ENCODE measurements at places on chromosomes 2 and 18. TPM values are rescaled to one million over a fixed set of nuclear protein-coding genes. Genes with fewer than 3 reads are reported as not detected.
A peak's percentile ranks its signal among the peaks of the same experiment; 100 is the strongest.

The PAIP2B gene
- total RNA-seq, result 2.4 TPM

The MARCHF4 gene
- total RNA-seq, result not detected

GRCh38 chr2:64934530-64934929 lies 54.7 kb upstream of the SLC1A4 start:
- no peak overlapping the region for H3K4me3 ChIP-seq
- peaks cover 3% of the 10 kb centered on the region for H3K4me1 ChIP-seq
- DNase-seq, result no peak
- H3K27me3 ChIP-seq, result no peaks in the 10 kb centered on the region

The CNDP1 gene
- total RNA-seq, result not detected

DNA sequence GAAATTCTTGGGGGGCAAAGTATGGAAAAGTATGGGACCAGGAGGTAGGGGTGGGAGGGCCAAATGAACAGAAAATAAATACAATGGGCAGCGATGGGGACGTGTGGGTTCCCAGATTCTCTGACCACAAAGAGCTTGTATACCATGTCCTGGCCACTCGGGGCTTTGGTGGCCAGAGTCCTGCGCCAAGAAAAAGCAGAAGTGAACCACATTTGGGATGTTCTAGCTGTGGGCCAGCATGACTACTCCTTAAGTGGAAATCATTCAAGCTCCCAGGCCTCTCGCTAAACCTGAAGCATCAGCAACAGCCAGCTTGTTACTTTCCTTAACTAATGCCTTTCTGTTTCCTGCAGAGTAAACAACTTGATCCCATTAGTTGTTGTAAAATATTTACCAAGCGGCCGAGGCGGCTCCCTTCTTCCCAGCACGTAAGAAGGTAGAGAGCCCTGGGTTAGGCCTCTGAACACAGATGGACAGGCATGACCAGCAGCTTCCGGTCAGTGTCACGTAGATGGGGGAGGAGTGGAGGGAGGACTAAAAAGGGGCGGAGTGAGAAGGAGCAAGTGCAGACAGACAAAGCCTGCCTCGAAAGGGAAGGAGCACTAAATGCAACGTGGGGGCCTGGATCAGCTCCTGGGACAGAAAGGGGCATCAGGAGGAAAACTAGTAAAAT lies 88.2 kb downstream of the GALNT14 start:
- no peaks in the 10 kb centered on the region for H3K36me3 ChIP-seq
- no peak overlapping the region for H3K4me3 ChIP-seq
- no peaks in the 10 kb centered on the region for H3K27me3 ChIP-seq
- H3K27ac ChIP-seq, result no peak overlapping the region
- peaks cover 5% of the 10 kb centered on the region for H3K4me1 ChIP-seq
- DNase-seq, result no peak

- H3K27me3 ChIP-seq, result no peaks in the 10 kb centered on the region
- no peaks in the 10 kb centered on the region for H3K36me3 ChIP-seq
- H3K4me3 ChIP-seq, result no peak overlapping the region
- H3K4me1 ChIP-seq, result no peaks in the 10 kb centered on the region
- no peak overlapping the region for H3K27ac ChIP-seq
- DNase-seq, result no peak
Observed at GRCh38 chr2:228703152-228703551, 521.7 kb upstream of the SPHKAP start.

The SPIRE1 gene
- total RNA-seq, result 6.0 TPM

The PSMA8 gene
- 3.6 TPM for total RNA-seq

The CTLA4 gene
- total RNA-seq, result 45.6 TPM

The NAB1 gene
- 33.3 TPM for total RNA-seq

The SIX3 gene
- not detected for total RNA-seq

DNA sequence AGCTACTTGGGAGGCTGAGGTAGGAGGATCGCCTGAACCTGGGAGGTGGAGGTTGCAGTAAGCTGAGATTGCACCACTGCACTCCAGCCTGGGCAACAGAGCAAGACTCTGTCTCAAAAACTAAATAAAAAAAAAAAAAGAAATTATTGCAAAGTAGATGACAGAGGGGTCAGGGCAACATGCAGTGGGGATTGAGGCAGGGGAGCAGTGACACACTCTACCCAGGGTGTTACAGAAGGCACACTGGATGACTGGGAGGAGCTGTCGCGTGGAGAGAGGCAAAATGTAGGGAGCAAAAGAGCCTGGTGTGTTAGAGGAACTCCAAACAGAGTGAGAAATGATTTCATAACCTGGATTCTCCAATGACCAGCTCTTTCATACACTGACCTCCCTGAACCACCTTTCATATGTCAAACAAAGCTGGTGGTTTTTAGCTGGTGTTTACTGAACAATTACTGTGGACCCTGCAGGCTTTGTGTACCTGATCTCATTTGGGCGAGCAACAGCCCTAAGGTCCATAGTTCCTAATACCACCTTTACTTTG lies 22.1 kb downstream of the FBXO41 start:
- peaks cover 13% of the 10 kb centered on the region for H3K36me3 ChIP-seq
- peaks cover 3% of the 10 kb centered on the region for H3K4me1 ChIP-seq

GRCh38 chr2:190910341-190911136 lies 29.9 kb downstream of the GLS start:
- DNase-seq, result no peak
- H3K4me1 ChIP-seq, result peaks cover 32% of the 10 kb centered on the region
- no peak overlapping the region for H3K27ac ChIP-seq
- H3K36me3 ChIP-seq, result peaks cover 27% of the 10 kb centered on the region
- no peak overlapping the region for H3K4me3 ChIP-seq

GRCh38 chr2:134436706-134437105 lies 182.8 kb downstream of the MGAT5 start:
- H3K4me3 ChIP-seq, result no peak overlapping the region
- no peak for DNase-seq
- H3K27me3 ChIP-seq, result no peaks in the 10 kb centered on the region
- H3K27ac ChIP-seq, result no peak overlapping the region

GRCh38 chr2:10256515-10257031 lies 46.1 kb upstream of the HPCAL1 start:
- H3K4me1 ChIP-seq, result no peaks in the 10 kb centered on the region
- no peak overlapping the region for H3K27ac ChIP-seq

- no peaks in the 10 kb centered on the region for H3K27me3 ChIP-seq
- no peak overlapping the region for H3K27ac ChIP-seq
- H3K4me3 ChIP-seq, result no peak overlapping the region
- no peaks in the 10 kb centered on the region for H3K36me3 ChIP-seq
- no peak for DNase-seq
Observed at GRCh38 chr2:105249181-105249580, 7.6 kb downstream of the GPR45 start.

- H3K4me3 ChIP-seq, result no peak overlapping the region
- peaks cover 3% of the 10 kb centered on the region for H3K4me1 ChIP-seq
- no peak for DNase-seq
Observed at GRCh38 chr2:239523954-239524330, 123.1 kb upstream of the HDAC4 start.

- H3K27ac ChIP-seq, result peak overlapping the region; percentile 77
- H3K36me3 ChIP-seq, result no peaks in the 10 kb centered on the region
- H3K27me3 ChIP-seq, result no peaks in the 10 kb centered on the region
- no peak for DNase-seq
Observed at GRCh38 chr2:429575-430254, 141.8 kb upstream of the ALKAL2 start.

The MYL1 gene
- not detected for total RNA-seq

The TMEM37 gene
- total RNA-seq, result not detected

The ACOXL gene
- not detected for total RNA-seq

DNA sequence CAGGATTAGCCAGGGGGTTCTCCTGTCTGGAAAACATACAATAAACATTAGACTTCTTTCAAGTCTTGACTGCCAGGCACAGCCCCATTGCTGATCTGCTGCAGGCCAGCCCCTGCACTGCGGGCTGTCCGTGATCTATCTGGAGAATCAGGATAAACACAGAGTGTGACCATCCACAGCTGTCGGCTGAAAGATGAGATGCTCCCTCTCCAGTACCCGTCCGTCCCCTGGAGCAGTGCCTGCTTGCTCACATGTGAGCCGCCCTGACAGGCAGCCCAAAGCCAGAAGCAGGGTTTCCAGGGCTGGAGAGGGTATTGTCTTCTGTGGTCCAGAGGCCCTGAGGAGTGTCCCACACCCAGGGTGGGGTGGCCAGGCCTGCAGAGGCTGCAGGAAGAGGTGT lies 46.1 kb upstream of the FOSL2 start:
- no peak overlapping the region for H3K4me3 ChIP-seq
- H3K36me3 ChIP-seq, result no peaks in the 10 kb centered on the region
- no peak for DNase-seq
- H3K27me3 ChIP-seq, result no peaks in the 10 kb centered on the region

The C2orf69 gene
- total RNA-seq, result 20.6 TPM

DNA sequence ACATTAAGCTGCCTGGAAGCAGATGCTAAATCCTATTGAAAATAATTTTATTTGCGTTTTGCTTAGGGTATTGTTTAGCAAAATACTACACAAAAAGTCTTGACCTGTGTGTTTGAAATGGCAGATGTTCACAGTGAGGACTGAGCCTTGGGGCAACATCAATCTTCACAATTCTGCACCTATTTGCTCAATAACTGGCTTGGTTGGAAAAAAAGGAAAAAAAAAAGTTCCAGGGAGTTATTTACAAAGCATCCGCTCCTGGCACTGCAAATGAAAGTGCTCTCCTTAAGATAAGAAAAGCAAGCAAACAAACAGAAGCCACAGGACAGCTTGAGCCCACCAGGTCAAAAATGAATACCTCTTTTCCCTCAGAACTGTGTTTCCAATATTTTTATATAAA lies 77.7 kb downstream of the MAP2 start:
- no peaks in the 10 kb centered on the region for H3K36me3 ChIP-seq
- no peak for DNase-seq
- no peak overlapping the region for H3K27ac ChIP-seq

The WNT10A gene
- total RNA-seq, result 7.1 TPM

The FSHR gene
- not detected for total RNA-seq

GRCh38 chr2:162166745-162167144 lies 14.7 kb upstream of the GCG start:
- H3K36me3 ChIP-seq, result no peaks in the 10 kb centered on the region
- no peak for DNase-seq
- peaks cover 14% of the 10 kb centered on the region for H3K27me3 ChIP-seq
- no peak overlapping the region for H3K27ac ChIP-seq

- no peak overlapping the region for H3K4me3 ChIP-seq
- peaks cover 1% of the 10 kb centered on the region for H3K4me1 ChIP-seq
- H3K27me3 ChIP-seq, result no peaks in the 10 kb centered on the region
- no peak for DNase-seq
Observed at GRCh38 chr2:160200921-160201320, 849 bp upstream of the ITGB6 start.

GRCh38 chr2:208064220-208064961 lies 39.1 kb upstream of the PLEKHM3 start:
- no peaks in the 10 kb centered on the region for H3K27me3 ChIP-seq
- H3K4me3 ChIP-seq, result no peak overlapping the region
- H3K4me1 ChIP-seq, result no peaks in the 10 kb centered on the region
- H3K36me3 ChIP-seq, result no peaks in the 10 kb centered on the region

DNA sequence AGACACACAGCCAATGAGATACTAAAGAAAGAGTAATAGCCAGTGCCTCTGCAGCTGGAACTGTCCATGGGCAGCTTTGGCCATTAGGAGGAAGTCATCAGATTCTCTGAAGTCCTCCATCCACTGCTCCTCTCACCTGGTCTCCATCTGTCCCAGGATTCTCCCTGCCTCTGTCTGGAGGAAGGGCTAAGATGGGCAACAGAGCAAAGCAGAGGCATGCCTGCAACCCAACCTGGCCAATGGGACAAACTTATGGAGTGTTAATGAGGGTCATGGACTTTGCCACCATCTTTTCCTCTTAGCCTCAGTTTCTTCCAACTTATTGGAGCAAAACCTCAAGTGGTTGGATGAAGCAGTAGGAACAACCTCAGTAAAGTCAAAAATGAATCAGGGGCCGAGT lies 91.5 kb upstream of the SIX3 start:
- H3K27me3 ChIP-seq, result peaks cover 30% of the 10 kb centered on the region
- H3K4me3 ChIP-seq, result no peak overlapping the region
- no peak overlapping the region for H3K27ac ChIP-seq
- H3K36me3 ChIP-seq, result no peaks in the 10 kb centered on the region
- no peak for DNase-seq
- H3K4me1 ChIP-seq, result peaks cover 7% of the 10 kb centered on the region

- H3K27me3 ChIP-seq, result peaks cover 9% of the 10 kb centered on the region
- DNase-seq, result no peak
- H3K4me3 ChIP-seq, result no peak overlapping the region
- H3K27ac ChIP-seq, result no peak overlapping the region
Observed at GRCh38 chr2:217671075-217671474, 331.7 kb downstream of the TNS1 start.

The MYO3B gene
- total RNA-seq, result 0.08 TPM

- no peaks in the 10 kb centered on the region for H3K4me1 ChIP-seq
- H3K27ac ChIP-seq, result no peak overlapping the region
- no peak overlapping the region for H3K4me3 ChIP-seq
- DNase-seq, result no peak
Observed at GRCh38 chr2:20169796-20170703, 54.9 kb downstream of the SDC1 start.

GRCh38 chr2:3000968-3001367 lies 376.6 kb downstream of the EIPR1 start:
- no peak overlapping the region for H3K4me3 ChIP-seq
- H3K27ac ChIP-seq, result no peak overlapping the region
- no peak for DNase-seq
- peaks cover 5% of the 10 kb centered on the region for H3K4me1 ChIP-seq
- no peaks in the 10 kb centered on the region for H3K36me3 ChIP-seq

The SLC1A4 gene
- total RNA-seq, result 18.9 TPM

The SLC38A11 gene
- not detected for total RNA-seq

Data from activated naive CD8-positive, alpha-beta T cell treated with anti-CD3 and anti-CD28 coated beads for 36 hours (primary cell).